Bone marrow (tissue), 2 donors: ENCODE measurements at places on chromosomes 16 and 17.

- no peak for DNase-seq
Observed at GRCh38 chr17:39527220-39527813, 66.0 kb downstream of the CDK12 start.

DNA sequence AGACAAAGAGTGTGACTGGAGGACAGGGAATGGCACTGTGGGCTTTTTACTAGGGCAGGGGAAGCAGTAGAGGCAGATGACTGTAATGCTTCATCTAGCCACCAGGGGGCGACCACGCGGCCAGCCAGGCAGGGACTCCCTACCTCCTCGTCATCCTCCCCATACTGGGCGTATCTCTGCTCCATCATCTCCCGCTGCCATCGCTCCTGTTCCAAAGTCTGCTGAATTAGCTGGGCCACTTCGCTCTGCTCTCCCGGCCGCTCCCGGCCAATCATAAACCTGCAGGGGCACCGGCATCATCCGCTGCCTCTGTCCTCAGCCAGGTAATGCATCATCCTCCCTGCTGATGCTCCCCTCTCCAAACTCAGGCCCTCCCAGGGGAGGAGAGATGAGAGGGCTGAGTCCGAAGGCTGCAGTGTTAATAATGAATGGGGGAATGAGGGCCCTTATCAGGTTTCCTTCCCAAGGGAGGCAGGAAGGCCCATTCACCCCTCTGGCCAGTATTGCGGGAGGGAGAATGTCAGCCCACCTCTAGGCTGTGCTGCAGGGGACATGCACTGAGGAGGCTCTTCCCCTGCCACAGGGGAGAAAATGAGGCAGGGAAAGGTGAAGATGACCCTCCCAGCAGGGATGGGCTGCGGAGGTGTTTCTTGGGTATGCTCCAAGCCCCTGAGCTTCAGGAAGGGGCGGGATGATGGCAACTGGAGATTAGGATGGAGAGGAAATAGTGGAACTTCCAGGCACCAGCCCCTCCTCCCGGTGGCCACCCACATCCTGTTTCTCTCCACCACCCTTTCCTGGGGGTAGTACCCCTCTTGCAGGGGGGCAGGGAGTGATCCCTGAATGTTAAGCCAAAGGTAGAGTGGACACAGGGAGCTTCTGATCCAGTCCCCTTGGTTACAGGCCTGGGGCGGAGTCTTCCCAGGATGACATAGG lies 10.3 kb upstream of the SAMD14 start:
- DNase-seq = peak; percentile 60

DNA sequence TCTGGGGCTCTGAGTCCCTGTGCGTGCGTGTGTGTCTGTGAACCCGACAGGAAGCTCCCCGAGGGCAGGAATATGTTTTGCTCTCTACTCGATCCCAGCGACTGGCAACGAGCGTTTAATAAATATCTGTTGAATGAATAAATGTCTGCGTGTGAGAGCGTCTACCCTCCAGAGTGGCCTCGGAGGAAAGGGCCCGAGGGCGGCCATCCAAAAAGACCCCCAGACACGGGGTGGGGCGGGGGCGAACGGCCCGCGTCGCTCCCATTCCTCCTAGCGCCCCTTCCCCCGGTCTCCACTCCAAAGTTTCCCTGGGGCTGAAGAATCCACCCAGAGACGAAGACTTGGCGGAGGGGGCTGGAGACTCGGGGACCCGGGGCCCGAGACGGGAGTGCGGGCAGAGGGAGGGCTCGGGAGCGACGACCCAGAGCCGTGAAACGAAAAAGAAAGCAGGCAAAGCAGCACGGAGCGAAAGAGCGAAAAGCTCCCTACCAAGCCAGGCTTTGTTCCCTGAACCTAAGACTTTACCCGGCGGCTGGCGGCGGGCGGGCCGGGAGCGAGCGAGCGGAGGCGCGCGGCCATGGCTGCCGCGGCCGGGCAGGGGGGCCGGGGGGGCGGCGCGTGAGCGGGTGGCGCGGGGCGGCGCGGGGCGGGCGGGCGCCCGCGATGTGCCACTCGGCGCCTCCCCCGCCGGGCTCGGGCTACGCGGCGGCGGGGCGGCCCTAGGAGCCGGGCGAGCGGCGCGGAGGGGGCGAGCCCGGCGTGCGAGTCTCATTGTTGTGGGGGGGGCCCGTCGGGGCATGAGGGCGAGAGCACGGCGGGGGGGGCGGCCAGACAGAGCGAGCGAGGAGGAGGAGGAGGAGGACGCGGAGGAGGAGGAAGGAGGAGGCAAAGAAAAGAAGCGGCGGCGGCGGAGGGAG lies at the start of gene MLLT6:
MLLT6 (plus strand) TSS at position 668 of the 917 bp plus-strand sequence. CDS start 360 bp downstream, outside the sequence.
- DNase-seq = peak; percentile 52

DNA sequence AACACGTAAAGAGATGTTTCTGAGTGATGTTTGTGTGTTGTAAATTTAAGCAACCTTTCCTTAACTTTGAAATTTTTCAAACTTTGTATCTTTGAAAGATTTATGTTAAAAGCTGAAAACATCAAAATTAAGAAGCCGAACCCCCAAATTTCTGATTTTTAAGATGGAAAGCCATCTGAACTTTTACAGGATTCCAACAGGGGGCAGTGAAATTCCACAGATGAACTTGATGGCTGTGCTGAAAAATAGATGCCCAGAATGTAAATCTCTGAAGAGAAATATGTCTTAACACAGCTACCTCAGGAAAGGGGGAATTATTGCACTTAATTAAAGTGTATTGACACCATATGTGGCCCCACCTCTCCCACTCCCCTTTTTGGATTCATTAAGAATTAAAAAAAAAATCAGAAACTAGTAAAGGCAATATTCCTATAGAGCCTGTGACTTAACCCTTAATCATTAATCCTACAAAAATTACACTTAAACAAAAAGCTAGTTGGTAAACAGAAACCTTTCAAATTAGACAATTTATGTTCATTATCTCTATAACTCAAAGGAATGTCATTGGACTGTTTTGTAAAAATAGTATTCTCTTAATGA lies 597.9 kb downstream of the KCNJ2 start:
- DNase-seq = no peak

- DNase-seq = no peak
Observed at GRCh38 chr16:85969159-85969558, 70.2 kb downstream of the IRF8 start.

DNA sequence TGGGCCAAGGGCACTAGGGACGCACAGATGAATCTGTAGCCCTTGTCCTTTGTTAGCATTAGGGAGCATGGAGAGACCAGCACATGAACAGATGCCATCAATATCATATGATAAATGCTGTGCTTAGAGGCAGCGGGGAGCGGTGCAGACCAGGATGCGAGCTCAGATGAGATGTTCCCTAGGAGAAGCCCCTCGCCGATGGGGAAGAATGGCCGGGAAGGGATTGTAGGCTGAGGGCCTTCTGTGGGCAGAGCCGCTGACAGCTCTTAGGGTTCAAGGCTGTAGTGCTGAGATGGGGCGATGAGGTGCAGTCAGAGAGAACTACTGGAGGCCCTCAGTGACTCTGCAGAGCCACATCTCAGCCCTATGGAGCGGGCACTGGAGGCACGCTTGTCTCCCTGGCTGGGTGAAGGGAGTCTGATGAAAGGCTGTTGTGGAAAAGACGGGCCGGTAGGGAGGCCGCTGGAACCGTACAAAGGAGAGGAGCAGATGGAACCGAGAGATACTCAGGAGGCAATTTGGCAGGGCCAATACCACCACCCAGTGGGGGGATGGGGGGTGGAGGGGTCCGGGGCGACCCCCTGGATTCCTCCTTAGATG lies 66.3 kb upstream of the ENDOV start:
- DNase-seq = no peak

- DNase-seq = no peak
Observed at GRCh38 chr17:46764000-46764708, 54.3 kb downstream of the WNT3 start.

DNA sequence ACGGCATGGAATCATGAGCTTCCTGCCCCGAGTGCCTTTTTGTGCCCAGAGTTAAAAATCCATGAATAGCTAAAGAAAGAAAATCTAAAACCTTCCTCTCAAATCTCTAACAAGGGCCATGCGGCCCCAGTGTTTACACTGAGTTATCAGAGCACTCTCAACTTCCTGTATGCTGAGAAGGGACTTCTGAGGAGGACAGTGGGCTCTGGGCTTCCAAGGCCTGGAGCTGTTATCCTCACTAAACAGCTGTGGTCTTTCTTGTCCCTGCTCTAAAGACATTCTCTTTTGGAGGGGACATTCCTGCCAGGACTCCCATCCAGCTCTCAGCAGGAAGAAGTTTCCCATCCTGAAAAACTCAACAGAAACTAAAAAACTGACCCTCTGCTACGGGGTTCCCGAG lies 135.6 kb downstream of the AATF start:
- no peak for DNase-seq

DNA sequence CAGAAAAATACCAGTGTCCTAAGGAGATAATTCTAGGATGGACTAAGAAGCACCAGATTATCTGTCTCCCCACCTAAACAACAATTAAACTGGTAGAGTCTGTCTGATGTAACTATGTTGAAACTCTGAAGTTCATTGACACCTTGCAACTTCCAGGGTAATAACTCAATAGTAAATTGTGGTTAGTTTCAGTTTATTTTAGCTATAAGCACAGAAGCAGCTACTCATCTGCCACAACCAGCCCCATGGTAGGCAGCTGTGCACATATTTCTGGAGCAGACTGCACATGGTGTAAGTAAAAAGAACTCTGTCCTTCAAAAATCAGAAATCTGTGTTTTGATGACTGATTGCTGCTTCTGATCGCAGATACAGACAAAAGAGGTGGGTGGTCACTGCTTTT lies 852.1 kb downstream of the CDH11 start:
- no peak for DNase-seq

DNA sequence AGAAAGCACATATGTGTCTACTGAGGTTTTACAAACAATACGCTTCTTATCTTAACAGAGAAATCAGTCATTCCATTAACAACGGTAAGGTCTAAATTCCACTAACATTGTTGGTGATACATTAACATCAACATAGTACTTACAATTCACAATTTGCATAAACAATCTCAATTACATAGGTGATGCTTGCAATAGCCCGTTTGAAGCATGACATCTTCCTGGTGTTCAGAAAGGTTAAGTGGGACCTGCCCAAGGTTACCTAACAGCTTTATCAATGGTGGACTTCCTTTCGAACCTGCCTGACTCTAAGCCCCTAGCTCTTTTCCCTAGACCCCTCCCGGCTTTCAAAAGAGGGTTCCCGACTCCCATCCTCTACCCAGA lies 699 bp downstream of the FAM222B start:
- no peak for DNase-seq

- DNase-seq = no peak
Observed at GRCh38 chr16:67563708-67564468, 1.6 kb downstream of the CTCF start.

DNA sequence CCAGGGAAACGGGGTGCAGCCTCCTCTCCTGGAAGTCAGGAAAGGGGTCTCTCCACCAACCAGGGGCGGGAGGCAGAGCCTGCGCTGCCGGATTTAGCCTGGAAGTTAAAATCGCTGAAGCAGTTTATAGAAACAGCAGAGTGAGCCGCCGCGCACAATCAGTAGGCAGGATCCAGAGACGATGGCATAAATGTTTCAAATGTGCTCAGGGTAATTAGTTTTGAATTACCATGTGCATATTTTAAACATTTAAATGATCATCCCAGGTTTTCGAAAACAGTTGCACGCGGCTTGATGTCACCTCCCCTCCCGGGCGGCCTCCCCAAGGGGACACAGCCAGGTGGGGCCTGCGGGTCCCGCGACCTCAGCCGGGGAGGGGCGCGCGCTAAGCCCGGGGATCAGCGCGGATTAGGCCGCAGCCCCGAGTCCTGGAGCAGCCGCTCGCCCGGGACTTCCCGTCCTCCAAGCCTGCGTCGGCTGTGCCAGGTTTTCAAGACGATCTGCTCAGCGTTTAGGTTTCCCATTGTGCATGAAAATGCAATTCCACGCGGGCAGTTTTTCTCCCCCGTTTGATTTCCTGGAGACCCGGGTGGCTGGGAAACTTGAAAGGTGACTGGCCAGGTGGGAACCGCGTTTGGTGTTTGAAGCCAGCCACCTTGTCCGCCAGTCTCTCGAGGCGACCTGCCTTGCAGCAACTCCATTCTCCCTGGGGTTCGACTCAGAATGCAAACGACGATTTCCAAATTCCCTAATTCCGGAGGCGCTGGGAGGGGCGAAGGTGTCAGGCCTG lies 78.3 kb downstream of the RPA1 start:
- DNase-seq = no peak

GRCh38 chr17:56326001-56326359 lies 172.7 kb downstream of the ANKFN1 start:
- DNase-seq = no peak

GRCh38 chr17:17445925-17446665 lies 30.7 kb upstream of the MED9 start:
- DNase-seq = no peak

GRCh38 chr17:66665194-66665593 lies 169.7 kb upstream of the CACNG5 start:
- no peak for DNase-seq

GRCh38 chr16:84893467-84893848 lies 73.7 kb downstream of the CRISPLD2 start:
- no peak for DNase-seq

GRCh38 chr16:48184681-48185080 lies 28.9 kb upstream of the ABCC12 start:
- no peak for DNase-seq

GRCh38 chr16:19132255-19132654 lies 18.5 kb downstream of the ITPRIPL2 start:
- DNase-seq = no peak

DNA sequence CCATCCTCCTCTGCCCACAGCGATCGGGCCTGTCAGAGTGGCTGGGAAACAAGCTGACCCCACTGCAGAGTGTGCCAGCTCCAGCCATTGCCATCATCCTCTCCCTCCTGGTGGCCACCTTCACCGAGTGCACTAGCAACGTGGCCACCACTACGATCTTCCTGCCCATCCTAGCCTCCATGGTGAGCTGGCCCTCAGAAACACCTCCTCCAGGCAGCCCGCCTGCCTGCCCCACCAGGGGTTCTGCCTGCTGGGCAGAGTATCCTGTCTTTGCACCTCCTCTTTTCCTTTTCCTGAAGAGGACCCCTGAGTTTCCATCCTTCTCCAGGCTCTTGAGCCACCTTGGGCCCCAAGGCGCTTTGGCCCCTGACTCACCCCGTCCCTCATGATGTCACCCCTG lies 10.5 kb upstream of the FOXN1 start:
- no peak for DNase-seq

DNA sequence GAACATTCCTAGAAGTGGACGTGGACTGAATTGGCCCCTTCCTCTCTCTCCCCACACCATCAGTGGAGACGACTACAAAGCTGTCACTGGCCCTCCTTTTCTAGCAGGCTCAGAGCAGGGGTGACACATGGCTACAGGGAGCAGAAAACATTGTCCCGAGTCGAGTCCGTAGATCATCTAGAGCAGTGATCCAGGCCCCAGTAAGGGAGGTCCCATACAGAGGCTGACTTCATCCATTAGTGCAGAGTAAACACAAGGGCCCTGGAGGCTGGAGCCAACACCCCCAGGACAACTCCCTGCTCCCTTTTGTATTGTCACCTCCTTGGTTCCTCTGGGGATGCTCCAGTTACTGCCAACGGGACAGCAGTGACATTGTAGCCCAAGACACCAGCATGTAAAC lies 130.7 kb downstream of the CMIP start:
- no peak for DNase-seq

GRCh38 chr16:55710466-55710865 lies 54.7 kb downstream of the SLC6A2 start:
- no peak for DNase-seq

- no peak for DNase-seq
Observed at GRCh38 chr17:62933501-62934385, 32.3 kb upstream of the TANC2 start.
